ENCODE measurements at places on chromosomes 1 and 21.

GRCh38 chr21:18617291-18617690 is 213.7 kb upstream of the TMPRSS15 start:
- DNase-seq: no peak

DNA sequence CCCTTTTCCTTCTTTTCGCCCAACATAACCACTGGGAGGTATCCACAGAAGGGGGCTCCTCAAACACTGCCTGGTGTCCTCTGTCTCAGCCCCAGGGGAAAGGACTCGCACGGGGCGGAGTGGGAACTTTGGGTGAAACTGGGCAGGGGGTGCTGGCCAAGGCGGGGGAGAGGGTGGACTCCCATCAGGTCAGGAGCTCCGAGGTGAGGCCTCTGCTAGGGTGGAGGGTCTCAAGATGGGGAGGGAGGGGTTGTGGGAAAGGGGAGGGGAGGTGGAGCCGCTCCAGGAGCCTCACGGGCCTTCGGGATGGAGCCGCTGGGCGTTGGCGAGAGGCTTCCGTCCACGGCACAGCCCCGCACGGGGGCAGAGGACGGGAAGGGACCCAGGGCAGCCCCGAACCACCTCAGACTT is 43.2 kb upstream of the POFUT2 start:
- DNase-seq: no peak

DNA sequence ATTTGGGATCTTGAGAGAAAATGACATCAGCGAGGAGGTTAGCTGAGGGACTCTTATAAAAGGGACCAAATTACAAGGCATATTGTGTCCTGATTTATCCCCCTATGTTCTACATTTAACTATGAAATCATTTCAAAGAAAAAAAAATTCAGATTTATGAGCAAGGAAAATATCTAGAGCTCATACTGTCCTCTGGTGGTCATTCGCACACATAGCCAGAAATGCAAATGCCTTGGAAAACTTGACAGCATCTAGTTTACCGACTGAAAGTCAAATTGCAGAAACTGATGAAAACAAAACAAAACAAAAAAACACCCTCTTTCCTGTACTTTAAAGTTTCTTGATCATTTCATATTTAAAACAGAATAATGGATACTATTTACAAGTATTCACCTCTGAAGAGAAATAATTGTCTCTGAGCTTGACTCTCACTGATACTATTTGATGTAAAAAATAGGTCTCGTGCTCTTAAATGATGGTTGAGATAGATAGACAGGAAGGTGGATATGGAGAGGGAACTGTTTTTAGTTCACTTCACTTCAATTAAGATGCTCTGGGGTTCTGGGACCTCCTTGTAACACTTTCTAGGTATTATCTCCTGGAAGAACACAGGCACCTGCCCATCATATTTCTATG is 253.8 kb downstream of the PCP4 start:
- no peak for DNase-seq

DNA sequence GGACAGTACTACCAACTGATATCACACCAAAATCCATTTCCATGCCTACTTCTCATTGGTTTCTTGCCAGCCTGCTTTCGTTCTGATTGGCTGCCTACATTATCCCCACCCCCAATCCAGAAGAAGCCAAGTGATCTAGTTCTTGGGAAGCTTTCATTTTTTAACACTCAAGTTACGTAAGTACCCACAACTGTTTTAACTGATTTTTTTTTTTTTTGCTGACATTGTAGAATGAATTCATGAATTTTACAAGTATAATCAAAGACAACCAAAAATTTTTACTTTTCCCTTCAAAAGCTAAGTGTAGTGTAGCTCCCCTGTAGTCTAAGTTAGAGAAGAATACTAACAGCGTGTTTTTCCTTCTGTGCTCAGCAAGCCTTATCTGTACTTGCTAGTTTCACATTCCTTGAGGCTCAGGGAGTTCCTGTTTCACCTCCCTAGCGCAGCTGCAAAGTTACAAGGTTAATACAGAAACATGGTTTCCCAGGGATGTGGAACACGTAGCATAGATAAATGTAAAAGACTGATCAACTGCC is at the start of gene SLC9C2:
TSS of gene SLC9C2 (minus strand) at position 17 of the 536 bp plus-strand sequence. CDS start 1,296 bp downstream, outside the sequence.
- DNase-seq: no peak

DNA sequence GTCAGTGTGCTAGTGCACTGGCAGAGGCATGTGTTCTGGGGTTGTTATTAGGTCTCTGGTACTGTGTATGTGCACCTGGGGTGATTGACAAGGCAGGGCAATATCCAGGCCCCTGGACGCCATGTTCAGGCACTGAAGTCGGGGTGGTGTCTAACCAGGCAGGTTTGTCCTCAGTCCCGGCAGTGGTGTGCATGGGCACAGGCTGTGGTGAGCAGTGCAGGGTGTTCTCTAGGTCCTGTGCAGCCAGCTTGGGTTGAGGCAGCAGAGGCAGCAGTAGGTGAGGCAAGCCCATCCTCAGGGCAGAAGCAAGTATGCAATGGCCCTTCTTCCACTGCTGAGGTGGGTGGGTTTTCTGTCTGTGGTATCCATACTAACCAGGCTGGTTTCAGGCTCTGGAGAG is 252.3 kb upstream of the LRRC7 start:
- no peak for DNase-seq

DNA sequence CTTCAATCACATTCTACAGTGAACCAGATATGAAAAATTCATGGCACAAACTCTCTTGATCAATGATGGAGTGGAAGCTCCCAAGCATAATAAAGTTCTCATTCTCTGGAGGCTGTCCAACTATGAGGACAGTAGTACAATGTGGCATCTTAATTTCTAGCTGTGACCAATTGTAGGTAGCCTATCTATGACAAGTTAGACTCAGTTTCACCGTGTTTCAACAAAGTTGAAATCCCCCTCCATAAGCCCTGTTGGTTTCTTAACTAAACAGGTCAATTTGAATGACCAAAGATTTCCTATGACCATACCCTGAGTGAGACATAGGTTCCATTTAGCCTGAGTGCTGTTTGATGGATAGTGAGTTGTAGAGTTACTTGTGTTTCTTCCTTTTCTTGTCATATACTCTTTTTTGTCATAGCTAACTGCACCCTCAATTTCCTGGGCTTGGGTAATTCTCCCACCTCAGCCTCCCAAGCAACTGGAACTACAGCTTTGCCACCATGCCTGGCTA is 11.8 kb downstream of the PATJ start:
- no peak for DNase-seq

DNA sequence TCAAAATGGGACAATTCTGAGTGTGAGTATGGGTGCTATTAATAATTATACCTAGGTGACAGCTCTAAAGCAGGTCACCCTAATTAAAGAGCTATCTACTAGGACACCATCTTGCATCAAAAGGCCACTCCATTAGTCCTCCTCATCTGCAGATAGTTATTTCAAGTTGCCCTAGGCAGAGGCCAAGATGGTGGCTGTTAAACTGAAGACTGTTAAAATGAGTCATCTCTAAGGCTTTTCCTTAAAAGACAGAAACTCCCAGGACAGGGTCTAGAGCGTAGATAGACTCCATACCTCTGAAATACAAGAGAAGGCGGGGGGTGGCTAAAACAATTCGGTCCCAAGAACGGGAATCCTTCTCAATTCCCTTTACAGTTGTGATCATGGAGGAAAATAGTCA is 4.5 kb upstream of the ZNF697 start:
- no peak for DNase-seq

GRCh38 chr1:32900956-32901822 is at the start of gene TMEM54:
TSS of gene TMEM54 (minus strand) at chr1:32901389. CDS start at chr1:32901238, 151 bp downstream.
- no peak for DNase-seq

- no peak for DNase-seq
These were observed 958.3 kb downstream of the ADGRL2 start for GRCh38 chr1:82759035-82759434.

GRCh38 chr1:167601442-167602383 is 28.3 kb upstream of the RCSD1 start:
- DNase-seq: peak; percentile 70

DNA sequence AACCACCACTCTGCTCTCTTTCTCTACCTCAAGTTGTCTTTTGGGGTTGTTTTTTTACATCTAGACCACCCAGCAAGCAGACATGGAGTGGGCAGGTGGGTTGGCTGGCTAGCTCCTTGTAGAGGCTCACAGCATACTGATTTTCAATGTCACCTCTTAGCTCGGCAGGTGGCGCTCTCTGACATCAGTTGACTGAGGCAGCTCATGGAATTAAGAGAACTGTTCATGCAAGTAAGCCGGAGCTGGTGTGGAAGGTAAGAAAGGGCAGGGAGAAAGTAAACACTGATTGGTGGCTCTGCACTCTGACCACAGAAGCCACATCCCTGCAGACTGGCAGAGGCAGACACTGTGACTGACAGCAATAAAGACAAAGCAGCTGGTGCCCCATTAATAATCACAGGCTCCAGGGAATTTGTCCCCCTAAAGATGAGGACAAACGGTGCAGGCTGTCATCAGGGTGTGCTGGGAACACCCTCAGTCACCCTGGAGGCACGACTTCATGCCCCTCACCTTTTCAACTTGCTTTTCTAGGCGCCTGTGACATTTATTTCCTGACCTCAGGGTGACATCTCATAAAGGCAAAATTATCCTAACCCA is 226.8 kb downstream of the LMX1A start:
- no peak for DNase-seq

- DNase-seq: no peak
These were observed 68.6 kb upstream of the ANGPTL1 start for GRCh38 chr1:178939338-178940067.

- no peak for DNase-seq
These were observed 19.8 kb downstream of the MIER1 start for GRCh38 chr1:66944330-66945274.

- no peak for DNase-seq
These were observed 46.0 kb upstream of the IL12RB2 start for GRCh38 chr1:67261680-67262079.

- DNase-seq: no peak
These were observed 91.9 kb downstream of the PCBP3 start for GRCh38 chr21:45735259-45736000.

DNA sequence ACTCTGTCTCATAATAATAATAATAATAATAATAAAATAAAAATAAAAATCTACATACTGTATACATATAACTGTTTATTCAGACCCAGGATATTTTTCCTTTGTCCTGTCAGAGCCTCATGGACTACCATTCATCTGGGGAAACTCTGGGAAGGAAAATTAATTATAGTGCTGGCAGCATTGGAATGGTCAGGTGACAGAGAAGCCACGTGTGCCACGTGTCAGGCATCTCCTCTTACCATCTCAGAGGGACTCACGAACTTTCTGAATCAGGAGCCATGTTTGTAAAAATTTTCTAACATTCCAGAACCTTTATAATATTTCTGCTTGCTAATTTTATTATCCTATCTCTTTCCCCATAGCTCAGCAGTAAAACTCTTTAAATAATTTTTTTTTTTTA is 97.8 kb upstream of the HNRNPU start:
- DNase-seq: no peak

DNA sequence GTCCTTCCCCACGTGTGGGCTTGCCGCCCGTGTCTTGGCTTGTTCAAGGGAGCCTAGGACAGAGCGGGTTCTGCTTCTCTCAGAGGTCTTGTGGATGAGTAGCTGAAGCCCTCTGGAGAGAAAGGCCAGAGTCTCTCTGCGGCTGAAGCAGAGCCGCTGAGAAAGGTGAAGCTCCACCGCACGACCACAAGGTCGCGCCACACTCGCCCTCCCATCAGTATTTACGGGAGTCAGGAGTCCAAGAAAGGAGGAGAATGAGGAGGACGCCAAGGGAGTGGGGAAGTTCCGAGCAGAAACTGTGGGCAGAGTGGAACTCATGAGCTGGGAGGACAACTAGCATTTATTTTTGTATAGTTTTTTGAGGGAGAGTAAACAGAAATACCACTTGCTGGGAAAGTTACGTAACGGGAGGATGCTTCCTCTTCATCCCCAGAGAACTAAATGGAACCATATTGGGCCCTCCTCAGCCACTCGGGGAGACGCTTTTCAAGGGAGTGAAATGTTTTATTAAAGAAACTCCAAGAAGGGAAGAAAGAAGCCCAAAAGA is 51.6 kb upstream of the HAO2 start:
- no peak for DNase-seq

- DNase-seq: no peak
These were observed 14.4 kb downstream of the ARMH1 start for GRCh38 chr1:44688760-44689446.

DNA sequence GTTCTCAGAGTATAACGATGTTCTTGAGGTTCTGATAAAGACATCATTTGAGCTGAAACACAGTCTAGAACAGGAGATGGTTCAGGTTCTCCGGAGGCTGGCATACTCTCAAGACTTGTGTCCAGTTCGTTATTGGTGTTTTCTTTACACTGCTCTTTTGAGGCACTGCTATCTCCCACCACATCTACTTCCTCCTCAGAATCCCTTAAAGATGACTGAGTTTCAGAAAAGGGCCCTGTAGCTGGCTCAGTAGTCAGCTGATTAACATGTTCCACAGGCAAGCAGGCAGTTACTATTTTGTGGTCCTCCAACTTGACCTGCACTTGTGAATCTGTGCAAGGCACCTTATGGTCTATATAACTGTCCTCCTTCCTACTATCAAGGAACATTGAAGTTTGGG is 50.2 kb downstream of the ZZZ3 start:
- no peak for DNase-seq

GRCh38 chr1:43764581-43764980 is 57.2 kb downstream of the ST3GAL3 start:
- DNase-seq: no peak

DNA sequence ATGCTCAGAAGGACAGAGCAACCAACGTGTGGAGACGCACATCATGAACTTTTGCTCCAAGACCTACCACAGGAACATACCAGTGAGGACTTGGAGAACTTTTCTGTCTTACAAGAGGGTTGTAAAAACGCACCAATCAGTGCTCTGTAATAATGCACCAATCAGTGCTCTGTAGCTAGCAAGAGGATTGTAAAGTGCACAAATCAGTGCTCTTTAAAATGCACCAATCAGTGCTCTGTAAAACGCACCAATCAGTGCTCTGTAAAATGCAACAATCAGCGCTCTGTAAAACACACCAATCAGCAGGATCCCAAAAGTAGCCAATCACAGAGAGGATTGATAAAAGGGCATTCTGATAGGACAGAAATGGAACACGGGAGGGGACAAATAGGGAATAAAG is 40.4 kb upstream of the SPAG17 start:
- DNase-seq: no peak
